ENCODE measurements at places on chromosomes 1 and 21.

GRCh38 chr21:36079010-36079649, 9.3 kb downstream of the CBR1 start:
- DNase-seq, result no peak

DNA sequence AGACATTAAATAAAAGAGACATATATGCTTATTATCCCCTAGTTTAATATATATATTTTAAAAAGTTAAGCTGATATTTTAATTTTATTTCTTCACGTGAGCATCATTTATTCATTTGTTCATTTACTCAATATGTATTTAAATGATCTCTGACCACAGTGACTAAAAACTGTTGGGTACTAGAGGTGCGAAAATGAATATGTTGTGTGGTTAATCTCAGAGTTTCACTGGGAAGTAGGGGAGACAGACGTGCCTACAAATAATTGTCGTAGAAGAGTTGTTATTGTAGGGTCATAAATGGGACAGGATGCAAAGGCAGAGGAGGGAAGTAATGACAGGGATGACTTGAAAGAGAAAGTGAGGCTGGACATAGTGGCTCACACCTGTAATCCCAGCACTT, 213.0 kb upstream of the CACYBP start:
- DNase-seq, result no peak

DNA sequence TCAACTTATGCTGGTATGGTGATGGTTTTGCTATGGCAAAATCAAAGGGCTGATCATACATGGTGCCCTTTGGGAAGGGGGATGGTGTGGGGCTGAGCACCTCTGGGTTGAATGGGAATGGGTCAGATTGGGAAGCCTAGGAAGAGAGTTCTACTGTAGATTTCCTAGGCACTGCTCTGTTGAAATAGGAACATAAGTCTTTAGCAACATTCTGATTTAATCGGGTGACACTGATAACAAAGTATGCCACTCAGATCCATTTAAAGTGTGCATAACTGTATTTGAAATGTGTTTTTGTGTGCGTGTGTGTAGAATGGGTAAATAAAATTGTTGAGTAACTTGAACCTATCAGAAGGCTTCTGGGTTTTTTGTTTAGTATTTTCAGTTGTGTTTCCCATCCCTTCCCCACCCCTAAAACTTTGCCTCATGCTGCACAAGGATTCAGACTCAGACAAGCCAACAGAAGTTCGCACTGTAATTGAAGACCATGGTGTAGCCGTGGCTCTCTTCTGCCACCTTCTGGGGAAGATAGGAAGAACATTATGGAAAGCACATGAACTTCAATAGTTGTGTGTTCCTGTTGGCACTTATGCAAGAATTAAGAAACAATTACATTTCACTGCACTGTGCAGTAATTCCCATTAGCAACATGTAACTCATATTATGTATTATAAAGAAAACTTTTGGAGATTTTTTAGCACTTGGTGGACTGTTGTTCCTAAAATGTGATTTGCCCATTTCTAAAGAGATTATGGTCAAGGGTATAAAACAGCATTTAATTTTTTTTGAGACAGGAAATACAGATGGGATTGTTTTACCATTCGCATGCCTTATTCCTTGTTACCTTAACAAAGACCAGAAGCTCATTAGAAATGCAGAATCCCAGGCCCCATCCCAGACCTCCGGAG, 10.9 kb upstream of the C4BPB start:
- DNase-seq, result no peak

DNA sequence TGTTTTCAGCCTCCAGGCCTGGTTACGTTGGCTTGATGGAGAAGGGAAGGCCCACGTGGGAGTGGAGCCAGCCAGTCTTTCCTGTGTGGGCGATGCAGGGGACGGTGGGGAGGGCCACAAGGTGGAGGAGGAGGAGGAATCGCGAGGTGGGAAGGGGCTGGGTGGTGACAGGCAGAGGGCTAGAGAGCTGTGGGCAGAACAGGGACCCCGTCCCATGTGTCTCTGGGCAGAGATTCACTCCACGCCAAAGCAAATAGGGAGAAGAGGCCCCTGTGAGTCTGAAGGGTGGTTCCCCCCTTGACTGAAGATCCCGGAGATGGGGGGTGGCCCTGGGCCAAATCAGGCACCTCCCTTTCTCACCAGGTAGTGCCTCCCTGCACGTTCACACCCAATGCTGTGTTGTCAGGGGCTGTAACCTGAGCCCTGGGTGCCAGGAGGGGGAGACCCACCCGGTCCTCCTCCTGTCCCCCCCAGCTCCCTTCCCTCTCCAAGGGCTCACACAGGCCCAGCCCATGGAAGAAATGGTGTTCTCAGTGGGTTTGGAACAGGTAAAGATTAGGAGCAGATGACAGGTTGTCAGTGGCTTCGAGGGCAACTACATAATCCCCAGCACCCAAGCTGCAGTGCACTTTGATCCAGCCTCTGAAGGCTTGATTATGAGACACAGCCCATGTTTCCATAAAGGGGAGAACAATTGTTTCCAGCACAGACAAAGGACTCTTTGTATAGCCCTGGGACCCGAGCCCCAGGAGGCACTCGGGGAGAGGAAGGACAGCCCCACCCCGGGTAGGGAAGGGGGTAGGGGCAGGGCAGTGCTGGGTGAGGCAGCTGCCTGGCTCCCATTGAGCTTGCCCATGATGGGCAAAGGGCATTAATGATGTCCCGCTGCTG, 37.7 kb upstream of the GPR37L1 start:
- DNase-seq, result no peak

DNA sequence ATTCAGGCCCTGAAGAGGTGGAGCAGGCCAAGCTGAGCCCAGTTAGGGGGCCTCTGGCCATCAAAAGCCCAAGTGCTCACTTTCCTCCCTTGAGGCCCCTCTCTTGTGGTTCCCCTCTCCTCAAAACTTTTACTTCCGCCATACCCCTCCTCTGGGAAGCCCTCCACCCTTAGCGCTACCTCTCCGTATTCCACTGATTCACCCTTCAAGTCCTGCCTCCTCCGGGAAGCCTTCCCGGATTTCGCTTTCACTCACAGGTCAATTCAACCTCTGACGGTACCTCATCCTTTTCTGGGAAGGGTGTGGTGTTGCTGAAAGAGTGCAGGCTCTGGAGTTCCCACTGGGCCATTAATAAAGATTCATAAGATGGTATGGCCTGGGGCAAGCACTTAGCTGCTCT, 19.1 kb downstream of the SPOCD1 start:
- no peak for DNase-seq

GRCh38 chr1:36530261-36530660, 47.5 kb upstream of the CSF3R start:
- DNase-seq, result no peak

GRCh38 chr1:200653022-200653462, 16.7 kb downstream of the DDX59 start:
- no peak for DNase-seq

DNA sequence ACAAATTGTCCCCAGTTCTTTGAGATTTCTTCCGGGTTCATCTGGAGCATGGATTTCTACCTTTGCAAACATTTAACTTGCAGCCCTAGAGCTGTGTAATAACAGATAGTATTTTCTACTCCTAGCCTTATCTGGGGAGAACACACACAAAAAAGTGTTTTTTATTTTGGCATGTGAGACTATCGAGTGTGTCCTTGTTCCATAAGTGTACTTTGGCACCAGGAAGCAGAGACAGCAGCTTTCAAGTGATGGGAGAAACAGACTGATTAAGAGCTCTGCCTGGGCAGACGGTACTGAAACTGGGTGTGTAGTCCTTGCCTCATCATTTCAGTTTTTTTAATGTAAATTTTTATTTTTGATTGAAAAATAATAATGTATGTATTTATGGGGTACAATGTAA, 297.4 kb downstream of the ST6GALNAC3 start:
- DNase-seq, result no peak

GRCh38 chr1:167905671-167906070, 8.3 kb downstream of the ADCY10 start:
- DNase-seq, result no peak

- DNase-seq, result no peak
Observed at GRCh38 chr21:42696501-42697040, 43.1 kb downstream of the PDE9A start.

DNA sequence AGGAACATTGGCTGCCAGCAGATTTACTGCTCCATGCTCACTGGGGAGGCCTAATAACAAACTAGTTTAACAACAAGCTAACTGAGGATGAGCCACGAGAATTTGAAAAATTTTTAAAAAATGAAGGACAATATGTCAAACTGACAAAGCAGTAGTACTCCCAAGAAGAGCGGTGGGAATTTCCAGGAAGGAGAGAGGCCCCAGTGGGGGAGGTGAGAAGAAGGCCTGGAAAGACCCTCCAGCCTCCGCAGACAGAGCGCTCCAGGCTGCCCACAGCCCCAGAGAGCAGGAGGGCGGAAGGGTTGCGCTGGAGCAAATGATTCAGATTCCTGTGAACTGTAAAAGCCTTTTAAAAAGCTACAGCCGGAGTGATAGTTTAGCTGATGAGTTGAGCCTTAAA, 78.5 kb downstream of the SIPA1L2 start:
- no peak for DNase-seq
